Fibroblast of villous mesenchyme (primary cell): ENCODE measurements at places on chromosomes 12 and 14.

- DNase-seq, result no peak
Measured at GRCh38 chr12:93984005-93984404, 164.4 kb upstream of the PLXNC1 start.

GRCh38 chr14:97827746-97828145 is 1030.6 kb downstream of the VRK1 start:
- no peak for DNase-seq

DNA sequence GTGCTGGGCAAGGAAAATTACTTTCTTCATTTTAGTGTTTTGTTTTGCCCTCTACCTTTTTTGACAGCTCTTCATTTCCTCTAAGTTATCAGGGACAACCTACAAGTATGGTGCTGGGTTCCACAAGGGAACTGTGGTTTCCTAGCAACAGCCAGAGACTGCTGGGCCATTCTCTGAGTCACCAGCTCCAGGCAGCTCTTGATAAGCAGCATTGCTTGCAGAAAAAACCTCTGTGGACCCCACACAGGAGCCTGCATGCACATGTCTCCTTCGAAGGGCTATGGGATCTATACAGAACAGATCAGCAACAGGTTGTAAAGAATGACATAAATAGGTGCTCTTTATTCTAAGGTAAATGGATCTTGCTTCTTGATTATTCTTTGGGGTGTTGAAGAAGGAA is 81.0 kb upstream of the CCDC196 start:
- no peak for DNase-seq

- peak; percentile 14 for DNase-seq
Measured at GRCh38 chr14:104803912-104804410, 3.1 kb downstream of the ZBTB42 start.

DNA sequence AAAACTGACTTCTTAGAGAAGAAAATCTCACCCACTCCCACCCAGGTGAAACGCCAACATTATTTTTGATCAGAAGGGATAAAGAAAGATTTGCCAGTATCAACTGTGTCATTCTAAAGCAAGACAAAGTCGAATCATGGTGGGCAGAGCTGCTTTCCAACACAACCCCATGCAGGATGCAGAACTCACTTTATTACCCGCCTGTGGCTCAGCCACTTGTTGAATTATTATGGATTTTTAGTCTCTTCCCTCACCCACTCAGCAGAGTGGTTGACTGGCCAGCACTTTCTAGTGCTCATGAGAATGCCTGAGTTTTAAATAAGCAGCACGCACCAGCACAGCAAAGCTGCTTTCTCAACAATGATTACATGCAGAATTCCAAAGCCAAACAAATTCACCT is 32.1 kb downstream of the CRACR2A start:
- no peak for DNase-seq

GRCh38 chr12:29427964-29428363 is 47.0 kb upstream of the ERGIC2 start:
- DNase-seq, result peak; percentile 14

GRCh38 chr14:66105815-66106214 is 380.4 kb upstream of the CCDC196 start:
- DNase-seq, result no peak

- no peak for DNase-seq
Measured at GRCh38 chr12:91194500-91194899, 11.9 kb upstream of the DCN start.

- peak; percentile 21 for DNase-seq
Measured at GRCh38 chr12:49388682-49389386, 21.6 kb downstream of the SPATS2 start.

DNA sequence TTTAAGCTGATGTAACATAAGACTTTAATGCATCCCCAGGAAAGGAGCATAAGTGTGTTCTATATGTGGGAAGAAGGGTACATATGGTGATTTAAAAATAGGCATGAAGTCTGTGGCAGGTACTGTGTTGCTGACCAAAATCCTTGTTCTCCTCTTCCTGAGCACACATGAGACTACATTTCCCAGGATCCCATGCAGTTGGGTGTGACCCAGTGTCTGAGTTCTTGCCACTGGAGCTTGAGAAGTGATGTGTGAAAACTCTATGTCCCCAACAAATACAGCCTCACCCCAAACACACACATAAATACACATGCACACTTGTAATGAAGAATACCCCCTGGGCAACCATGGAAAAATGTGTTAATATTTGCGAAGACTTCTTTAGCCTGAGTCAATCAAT is 8.5 kb upstream of the SMIM10L1 start:
- DNase-seq, result no peak

- DNase-seq, result no peak
Measured at GRCh38 chr12:116320791-116321217, 43.3 kb upstream of the MED13L start.

- no peak for DNase-seq
Measured at GRCh38 chr12:51429700-51430099, 5.1 kb downstream of the SLC4A8 start.

- DNase-seq, result peak; percentile 26
Measured at GRCh38 chr12:52442600-52443061, 8.5 kb upstream of the KRT75 start.

GRCh38 chr12:75162845-75163244 is 46.8 kb downstream of the KCNC2 start:
- no peak for DNase-seq

DNA sequence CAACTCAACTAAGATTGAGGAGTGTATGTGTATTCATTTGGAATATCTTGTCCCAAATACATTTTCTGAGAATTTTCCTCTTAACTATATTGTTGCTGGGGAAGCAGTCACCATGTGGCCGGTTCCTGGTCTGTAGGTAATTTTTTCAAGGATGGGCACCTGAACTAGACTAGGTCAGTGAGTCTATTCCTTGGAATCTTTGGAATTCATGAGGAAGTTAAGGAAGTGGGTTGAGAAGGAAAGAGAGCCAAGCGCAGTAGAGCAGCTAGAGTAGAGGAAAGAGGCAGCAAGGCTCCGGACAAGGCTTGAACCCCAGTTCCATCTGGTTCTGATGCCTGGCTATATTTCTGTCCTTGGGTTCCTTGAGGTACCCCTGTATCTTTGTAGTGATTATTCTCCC is 183.7 kb downstream of the DACT1 start:
- DNase-seq, result no peak

DNA sequence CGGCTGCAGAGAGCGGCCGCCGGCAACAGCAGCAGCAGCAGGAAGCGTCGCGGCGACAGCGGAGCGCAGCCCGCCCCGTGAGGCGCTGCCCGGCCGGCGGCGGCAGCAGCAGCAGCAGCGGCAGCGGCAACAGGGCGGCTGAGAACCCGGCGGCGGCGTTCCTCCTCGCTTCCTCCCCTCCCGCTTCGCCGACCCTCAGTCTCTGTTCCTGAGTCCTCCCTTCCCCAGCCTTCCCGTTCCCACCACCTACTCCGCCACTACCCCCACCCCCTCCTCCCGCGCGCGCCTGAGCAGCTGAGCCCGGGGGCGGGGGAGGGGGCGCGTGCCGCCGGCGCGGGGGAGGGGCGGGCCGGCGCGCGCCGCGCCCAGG is 310 bp downstream of the BICDL1 start:
- peak; percentile 24 for DNase-seq

DNA sequence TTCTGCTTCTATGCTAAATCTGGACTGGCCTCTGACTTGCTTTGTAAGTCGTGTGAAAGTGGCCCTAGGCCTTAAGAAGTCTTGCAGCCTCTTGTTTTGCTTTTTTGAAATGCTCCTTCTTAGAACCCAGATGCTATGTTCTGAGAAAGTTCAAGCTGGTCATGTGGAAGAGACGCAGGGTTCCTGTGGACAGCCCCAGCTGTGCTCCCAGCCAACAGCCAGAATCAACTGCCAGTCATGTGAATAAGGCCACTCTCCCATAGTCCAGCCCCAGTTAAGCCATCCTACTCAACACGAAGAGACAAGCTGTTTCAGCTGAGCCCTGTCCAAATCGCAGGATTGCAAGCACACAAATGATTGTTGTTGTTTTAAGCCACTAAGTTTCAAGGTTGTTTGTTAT is 37.3 kb upstream of the TBPL2 start:
- DNase-seq, result no peak

- peak; percentile 40 for DNase-seq
Measured at GRCh38 chr12:19848421-19848820, 409.1 kb downstream of the AEBP2 start.

- DNase-seq, result no peak
Measured at GRCh38 chr14:64966976-64967375, 5.2 kb downstream of the RAB15 start.

DNA sequence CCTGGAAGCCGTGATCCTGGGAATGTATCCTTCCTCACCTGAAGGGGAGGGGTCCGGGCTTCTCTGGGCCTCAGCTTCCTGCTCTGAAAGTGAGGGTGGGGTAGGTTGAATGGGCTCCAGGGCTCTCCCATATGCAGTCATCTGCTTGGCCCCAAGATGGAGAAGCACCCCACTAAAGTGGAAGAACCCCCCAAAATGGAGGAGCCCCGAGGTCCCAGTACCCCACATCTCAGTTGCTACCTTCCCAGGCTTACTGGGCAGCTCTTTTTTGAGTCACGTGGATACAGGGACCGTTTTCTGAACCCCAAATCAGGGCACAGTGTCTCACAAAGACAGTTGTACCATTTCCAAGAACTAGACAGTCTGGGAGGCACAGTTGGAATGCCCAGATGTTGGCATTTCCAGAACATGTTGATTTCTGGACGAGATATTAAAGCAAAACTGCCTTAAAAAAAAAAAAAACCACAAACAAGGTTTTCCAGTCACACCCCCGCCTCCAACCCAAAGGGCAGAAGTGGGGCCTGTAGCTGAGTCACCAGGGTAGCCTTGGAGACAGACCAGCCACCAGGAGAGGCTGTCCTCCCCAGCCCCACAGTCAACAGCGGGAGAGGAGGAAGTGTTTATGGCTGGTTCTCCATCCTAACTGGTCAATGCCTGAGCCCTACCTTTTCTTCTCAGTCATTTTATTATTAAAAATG is 12.1 kb downstream of the VASH1 start:
- peak; percentile 83 for DNase-seq

DNA sequence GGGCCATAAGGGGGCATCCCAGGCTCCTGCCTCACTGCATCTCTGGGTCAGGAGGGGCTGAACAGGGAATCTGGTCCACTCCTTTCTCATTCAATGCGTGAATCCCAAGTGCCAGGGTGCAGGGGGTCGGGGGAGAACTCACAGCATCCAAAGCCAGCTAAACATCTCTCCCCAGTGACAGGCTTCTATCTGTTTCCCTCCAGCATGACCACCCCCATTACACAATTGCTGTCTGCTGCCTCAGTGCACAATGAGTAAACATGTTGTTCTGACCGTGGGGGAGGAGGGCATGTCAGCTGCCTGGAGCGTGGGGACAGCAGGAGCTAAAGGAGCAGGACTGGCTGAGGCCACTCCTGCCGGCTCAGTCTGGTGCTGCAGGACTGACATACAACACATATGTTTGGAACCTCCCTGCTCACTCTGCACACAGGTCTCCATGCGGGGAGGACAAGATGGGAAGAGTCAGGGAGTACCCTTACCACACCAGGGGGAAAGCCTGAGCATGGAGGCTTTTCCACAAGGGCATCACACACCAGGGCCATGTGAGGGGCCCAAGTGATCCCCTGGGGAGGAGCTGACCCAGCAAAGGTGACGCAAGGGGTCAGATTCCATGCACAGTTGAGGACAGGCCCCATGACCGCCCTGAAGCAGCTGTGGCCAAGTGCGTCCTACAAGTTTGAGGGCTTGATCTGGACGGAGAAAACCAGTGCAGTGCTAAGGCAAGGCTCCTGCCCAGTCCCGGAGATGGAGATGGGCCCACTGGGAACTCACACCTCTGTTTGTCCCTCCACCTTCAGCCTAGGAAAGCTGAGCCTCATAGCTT is 1.4 kb downstream of the TNS2 start:
- peak; percentile 91 for DNase-seq

DNA sequence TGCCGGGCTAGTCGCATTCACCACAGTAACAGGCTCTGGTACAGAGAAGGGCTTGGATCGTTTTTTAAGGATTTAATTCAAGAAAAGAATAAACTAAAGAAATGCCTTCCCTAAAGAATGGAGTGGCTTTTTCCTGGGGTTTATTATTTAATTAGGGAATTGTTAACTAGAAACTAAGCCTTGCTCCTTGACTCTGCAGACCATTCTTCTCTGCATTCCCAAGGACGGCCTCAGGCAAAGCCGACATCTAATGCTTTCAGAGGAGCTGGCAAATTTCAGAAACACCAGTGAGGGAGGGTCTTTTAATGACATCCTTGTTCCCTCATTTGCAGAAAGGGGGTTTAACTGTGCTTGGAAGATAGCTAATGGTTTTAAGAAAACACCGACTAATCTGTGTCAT is 174.0 kb downstream of the EGLN3 start:
- DNase-seq, result no peak

GRCh38 chr14:74610866-74611649 is 979 bp downstream of the LTBP2 start:
- peak; percentile 55 for DNase-seq

GRCh38 chr14:50541159-50541567 is 8.8 kb upstream of the MAP4K5 start:
- DNase-seq, result no peak

GRCh38 chr14:64935508-64935907 is 7.0 kb downstream of the GPX2 start:
- no peak for DNase-seq
